ENCODE measurements at places on chromosomes 3 and 15.

- no peak for DNase-seq
Observed at GRCh38 chr3:161975201-161975600, 478.6 kb downstream of the OTOL1 start.

GRCh38 chr3:150331978-150332568, 76.0 kb upstream of the TSC22D2 start:
- no peak for DNase-seq

DNA sequence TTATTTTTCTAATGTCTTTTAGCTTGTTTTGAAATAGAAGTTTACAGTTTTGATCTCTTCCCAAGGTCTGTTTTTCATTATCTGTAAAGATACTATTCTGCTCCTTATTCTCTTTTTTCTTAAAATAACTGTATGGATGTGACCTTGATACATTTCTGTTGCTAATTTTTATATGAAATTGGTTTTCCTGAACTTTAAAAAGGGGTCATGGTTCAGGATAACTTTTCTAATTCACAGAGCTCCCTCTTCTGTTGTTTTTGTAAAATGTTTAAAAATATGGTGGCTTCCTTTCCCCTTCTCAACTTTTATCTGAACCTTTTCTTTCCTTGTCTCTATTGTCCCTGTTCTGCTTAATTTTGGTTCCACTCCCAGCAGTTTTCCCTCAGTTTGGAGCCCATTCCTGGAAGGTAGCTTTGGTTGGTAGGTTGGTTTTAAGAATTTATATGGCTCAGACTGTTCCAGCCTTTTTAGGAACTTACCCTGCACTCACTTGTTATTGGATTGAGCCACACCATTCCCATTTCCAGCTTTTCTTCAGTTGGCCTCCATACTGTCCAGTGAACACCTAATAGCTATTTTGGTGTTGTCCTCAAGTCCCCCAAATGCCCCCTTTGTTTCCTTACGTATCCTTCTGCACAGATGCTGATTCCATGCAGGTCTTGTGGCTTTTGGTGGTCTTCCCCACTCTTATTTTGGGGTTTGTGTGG, 70.3 kb downstream of the SLMAP start:
- no peak for DNase-seq

DNA sequence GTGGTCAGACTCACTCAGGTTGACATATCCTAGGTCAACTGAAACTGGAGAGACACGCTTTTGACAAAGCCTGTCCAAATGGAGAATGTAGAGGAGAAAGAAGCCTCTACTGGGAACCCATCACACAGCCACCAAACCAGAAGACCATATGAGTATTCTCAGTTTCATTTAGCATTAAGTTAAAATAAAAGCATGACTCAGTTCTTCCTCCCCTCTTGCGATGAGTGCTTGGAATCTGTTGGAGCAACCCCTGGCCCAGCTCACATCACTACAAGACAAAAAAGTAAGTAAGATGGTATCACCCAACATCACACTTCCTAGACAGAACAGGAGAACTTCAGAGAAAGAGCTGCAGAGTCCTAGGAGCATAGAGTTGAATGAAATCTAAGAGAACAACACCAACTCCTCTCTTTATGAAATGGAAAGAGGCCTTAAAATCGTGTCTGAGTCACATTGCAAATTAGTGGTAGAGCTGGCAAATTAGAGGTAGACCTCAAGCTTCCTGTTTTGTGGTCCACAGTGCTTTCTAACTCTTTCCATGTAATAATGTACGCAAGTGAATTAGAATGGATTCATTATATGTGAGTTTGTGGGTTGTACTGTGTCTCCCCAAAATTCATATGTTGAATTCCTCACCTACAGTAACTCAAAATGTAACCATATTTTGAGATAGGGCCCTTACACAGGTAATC, 51.2 kb downstream of the FGF12 start:
- no peak for DNase-seq

DNA sequence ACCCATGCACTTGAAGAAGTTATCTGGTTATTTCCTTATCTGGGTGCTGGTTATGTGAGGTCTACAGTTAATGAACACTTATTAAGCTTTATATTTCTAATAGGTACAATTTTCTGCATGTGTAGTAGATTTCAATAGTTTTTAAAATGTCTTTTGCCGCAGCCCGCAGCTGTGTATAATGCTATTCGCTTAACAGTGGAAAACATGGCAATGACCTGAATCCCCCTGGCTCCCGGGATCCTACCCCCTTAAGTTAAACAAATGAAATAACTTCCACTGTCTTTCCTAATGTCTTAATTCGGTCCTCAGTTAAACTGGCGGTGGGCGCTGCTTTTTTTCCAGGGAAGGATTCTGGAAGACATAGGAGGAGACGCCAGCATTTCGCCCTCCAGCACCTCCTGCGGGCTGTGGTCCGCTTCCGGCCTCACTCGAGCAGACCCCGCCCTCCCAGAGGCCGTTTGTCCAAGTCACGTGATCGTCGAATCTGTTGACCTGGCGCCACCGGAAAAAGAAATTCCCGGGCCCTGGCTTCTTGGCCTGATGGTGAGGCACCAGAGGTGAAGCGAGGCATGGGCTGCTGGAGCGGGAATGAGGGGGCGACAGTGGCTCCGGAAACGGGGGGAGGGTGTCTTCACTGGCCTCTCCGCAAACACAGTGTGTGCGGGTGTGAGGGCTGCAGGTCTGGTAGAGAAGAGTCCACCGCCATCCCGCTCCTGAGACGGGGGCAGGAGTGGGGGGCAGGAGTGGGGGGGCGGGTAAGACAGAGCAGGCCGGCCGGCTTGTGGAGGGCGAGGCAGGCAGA, 45.6 kb upstream of the CSPG4 start:
- DNase-seq: peak; percentile 70

DNA sequence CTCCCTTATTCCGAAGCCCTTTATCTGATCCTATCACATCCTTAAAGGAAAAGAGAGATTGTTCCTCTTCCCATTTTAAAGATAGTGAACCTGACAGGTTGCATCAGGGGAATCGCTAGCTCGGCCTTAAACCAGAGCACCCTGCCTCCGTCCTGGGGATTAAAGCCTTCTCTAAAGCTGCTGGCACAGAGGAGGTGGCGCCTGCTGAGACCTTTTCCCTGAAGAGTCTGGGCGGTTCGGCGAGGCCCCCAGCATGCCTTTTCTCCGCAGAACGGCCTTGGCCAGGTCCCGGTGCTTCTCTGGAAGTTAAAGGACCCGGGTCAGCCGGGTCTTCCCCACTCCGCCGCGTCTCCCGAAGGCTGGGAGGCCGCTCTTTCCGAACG, 593 bp downstream of the FAM219B start:
- DNase-seq: no peak

DNA sequence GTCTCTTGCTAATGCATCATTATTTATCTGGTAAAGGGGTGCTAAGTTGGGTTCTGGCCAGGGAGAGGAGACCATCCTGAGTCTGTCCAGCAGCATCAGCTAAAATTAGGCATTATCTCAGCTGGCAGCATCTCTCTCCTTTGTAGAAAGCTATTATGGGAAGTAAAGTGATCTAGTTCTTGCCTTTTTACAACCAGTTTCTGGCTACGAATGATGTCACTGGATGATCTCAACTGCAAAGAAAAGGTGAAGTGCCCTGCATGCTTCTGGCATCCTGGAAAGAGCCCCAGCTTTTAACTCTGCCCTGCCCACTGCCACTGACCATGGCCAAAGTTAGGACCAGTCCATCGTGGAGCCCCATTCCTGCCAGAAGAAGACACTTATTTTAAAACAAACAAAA, 37.1 kb upstream of the IL12A start:
- no peak for DNase-seq

DNA sequence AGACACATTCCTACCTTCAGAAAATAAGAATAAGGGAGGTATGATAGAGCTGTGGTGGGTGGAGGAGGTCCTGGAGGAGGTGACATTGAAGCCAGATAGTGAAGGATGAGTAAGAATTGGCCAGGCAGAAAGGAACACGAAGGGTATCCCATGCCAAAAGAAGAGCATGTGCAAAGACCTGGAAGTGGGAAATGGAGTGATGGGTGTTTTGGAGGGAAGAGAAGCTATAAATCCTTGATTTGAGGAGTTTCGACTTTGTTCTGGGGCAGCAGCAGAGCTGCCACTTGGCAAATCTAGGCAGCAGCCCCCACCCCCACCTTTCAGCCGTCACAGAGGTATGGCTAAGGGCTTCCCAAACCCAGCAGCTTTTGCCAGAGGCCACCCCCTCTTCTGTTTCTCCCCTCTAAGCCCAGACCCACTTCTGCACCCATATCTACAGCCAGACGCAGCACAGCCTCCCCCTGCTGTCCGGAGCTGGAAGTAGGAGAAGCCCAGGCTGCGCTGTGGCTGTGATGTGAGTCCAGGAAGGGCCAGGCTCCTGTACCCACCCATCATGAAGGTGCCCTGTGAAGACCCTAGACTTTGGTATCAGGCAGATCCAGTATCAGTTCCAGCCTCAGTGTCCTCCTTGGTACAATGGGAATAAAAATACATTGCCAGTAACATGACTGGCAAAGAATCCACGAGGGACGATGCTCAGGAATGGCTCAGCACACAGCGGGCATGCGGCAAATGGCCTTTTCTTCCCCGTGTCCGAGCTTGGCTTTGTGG, 188.7 kb upstream of the LINGO1 start:
- peak; percentile 6 for DNase-seq

- no peak for DNase-seq
Observed at GRCh38 chr15:25899870-25900269, 36.7 kb upstream of the ATP10A start.

- DNase-seq: no peak
Observed at GRCh38 chr3:58434168-58434504, 504 bp upstream of the PDHB start.

DNA sequence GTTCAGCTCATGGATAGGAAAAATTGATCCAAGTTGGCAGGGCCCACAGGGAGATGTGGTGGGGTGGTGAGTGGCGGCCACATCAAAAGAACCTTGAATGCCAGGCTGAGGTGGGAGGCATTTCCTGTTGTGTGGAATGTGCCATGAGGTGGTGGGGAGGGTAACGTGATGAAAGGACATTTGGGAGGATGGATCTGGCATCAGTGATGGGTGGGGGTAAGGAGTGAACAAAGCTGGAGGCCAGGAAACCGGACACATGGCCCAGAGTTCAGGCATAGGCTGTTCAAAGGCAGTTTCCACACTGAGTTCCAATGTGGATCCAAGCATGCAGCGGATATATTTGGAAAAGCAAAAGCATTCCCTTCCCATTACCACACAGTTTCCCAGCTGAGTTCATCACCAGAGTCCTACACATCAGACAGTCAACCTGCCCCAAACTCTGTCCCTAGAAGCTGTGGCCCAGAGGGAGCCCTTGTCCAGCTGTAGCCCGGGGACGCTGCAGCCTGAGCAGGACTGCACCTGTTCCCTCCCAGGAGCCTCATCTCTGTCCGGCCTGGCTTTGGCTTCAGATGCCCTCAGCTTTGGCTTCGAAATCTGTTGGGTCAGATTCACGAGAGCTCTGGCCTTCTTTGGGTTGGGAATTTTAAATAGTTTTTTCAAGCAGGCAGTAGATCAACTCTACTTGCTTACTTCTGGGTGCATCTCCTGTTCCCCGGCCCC, 37.8 kb upstream of the GOLGA6B start:
- DNase-seq: no peak

DNA sequence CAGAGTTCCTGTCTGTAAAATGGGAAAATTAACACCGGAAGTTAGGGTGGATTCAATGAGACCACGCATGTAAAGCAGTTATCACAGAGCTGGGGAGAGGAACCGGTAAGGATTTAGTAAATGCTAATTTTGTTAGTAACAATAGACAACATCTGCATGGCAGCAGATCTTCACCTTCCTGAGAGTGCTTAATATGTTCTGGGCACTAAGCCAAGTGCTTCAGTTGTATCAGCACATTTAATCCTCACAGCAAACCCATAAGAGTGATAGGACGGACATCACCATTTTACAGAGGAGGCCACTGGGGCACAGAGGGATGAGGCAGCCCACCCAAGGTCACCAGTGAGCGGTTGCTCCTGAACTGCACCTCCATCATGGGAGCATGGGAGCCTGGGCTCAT, 189.4 kb downstream of the WNT5A start:
- no peak for DNase-seq
